ENCODE measurements at places on chromosomes 6 and 20. TPM values are rescaled to one million over a fixed set of nuclear protein-coding genes. Genes with fewer than 3 reads are reported as not detected.

DNA sequence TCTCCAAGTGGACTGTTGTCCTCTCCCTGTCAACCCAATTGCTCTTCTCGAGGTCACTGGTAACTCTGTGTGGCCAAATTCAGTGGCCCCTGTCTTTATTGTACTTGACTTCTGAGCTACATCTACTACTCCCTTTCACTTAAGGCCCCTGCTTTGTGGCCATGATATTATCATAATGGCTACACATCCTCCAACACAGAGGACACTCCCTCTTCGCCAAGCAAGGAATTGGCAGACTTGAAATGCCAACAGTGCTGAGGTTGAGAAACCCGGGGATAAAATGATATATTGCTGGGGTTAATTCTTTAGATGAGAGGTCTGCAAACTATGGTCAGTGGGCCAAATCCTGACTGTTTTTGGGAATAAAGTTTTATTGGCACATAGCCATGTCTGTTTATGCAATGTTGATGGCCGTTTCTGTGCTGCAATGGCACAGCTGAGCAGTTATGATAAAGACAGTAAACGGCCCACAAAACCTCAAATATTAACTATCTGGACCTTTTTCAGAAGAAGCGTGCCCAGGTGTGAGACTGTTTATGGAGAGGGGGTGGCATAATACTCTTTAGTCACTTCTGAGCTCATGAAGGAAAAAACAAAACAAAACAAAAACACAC, 12.0 kb upstream of the MRPS10 start:
- no peak for DNase-seq

DNA sequence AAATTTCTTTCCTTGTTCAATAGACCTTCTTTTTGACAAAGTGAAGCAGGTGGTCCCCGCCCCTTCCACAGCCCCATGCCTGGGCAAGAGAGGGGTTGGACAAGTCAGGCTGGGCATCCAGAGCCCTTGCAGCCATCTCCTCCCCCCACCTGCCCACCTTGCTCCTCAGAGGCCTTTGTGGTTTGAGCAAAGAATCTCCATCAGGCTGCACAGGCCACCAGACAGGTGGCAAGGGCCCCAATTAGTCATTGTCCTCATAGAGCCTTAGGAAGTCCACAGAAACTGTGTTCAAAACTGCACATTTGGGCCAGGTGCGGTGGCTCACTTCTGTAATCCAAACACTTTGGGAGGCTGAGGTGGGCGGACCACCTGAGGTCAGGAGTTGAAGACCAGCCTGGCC, 1.5 kb upstream of the MAPK13 start:
- no peak for DNase-seq

DNA sequence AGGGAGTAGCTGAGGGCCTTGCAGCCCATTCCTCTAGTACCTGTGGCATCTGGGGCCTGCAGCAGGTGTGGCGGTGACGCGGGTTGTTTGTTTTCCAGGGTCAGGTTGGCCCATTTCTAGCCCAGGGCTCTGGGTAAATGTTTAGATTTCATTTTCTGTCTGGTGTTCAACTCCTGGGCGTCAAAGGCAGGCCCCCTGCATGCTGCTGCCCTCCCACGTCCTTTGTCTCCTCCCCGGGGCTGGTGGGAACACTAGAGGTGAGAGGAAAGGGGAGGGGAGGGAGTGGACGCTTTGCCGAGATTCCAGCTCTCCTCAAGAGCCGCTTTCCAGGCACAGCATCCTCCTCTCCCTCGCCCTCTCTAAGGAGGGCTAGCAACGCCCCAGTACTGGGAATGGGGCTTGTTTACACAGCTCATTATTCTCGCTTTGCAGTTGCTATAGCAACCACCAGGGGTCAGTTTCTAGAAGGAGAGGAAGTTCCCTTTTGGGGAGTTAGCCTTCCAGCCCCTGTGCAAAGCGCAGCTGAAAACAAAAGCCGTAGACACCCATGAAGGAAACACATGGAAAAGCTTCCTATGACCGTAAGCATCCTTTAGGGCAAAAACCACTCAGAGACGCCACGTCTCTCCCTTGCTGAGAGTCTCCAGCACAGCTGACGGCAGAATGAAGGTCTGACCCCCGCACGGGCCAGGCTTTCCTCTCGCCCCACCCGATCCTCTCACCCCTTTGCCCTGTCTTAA, 170.6 kb downstream of the LY86 start:
- DNase-seq, result no peak

GRCh38 chr6:135346747-135347146, 150.8 kb downstream of the AHI1 start:
- no peak for DNase-seq

SIGLEC1 gene
- 12.6 TPM for total RNA-seq

C6orf132 gene
- 5.5 TPM for total RNA-seq

All from posterior vena cava (tissue), 2 donors.